ENCODE measurements at places on chromosomes 6 and 20. TPM values are rescaled to one million over a fixed set of nuclear protein-coding genes. Genes with fewer than 3 reads are reported as not detected.

DNA sequence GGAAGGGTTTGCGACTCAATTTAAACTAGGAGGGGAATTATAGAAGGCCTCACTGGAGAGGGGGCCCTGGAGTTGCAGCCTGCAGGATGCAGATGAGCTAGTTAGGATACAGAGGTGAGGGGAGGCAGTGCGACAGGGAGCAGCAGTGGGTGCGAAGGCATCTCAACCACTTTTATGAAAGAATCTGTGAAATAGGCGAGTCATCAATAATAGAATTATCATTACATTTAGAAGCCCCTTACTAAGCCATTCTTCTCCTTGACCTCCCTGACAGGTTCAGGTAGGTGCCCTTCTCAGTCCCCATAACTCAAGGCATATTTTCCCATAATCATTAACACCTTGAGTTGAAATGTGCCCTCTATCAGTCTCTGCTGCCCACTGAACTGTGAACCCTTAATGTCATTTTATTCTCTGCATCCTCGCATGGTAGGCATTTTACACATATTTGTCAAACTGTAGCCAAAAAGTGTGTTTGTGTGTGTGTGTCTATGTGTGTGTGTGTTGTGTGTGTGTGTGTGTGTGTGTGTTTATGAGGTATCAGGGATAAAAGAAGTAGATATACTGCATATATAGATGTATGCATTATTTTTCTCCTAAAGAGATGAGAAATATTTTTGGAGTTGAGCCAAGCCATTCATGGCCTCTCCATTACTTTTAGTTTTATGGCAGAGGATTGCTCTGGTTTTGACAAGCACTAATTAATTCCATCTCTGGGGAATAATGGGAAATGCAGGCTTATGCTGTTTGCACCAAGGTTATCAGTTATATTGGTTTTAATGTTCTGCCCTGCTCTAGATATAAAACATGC lies 898.8 kb downstream of the KIF16B start:
- DNase-seq = peak; percentile 47

GRCh38 chr6:113644861-113645575 lies 212.1 kb upstream of the MARCKS start:
- peak; percentile 72 for DNase-seq

- DNase-seq = no peak
Observed at GRCh38 chr6:101705866-101706265, 312.4 kb downstream of the GRIK2 start.

GRCh38 chr6:46347669-46348068 lies 143.6 kb downstream of the RCAN2 start:
- no peak for DNase-seq

GRCh38 chr6:16832721-16833120 lies 71.5 kb upstream of the ATXN1 start:
- no peak for DNase-seq

DNA sequence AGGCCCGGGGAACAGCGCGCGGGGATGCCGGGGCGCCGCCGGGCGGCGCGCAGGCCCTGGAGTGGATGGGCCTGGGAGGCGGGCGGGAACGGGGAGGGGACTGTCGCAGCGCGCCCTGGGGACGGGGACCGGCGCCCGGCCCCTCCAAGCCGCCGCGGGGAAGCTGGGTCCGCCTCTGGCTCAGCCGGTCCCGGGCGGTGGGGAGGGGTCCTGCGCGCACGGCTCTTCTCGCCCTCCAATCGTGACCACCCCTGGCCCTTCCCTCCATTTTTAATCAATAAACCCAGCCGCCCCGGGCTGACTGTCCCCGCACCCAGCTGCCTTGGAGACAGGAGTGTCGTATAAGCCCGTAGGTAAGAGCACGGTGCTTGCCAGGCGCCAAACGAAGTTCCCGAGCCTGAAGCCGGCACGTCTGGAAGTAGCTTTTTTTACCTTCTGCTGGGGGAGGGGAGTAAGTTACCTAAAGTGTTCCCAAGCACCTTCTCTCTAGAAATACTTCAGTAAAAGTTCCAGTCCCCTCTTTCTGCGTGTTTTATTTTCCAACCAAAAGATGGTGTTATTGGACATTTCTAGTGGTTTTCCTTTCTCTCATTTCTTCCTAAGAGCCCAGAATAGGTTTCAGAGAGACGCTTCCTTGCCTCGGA lies 780 bp upstream of the TAF4 start:
- DNase-seq = peak; percentile 71

The PHACTR1 gene
- total RNA-seq = not detected

The LRFN2 gene
- total RNA-seq = not detected

The ANGPT4 gene
- not detected for total RNA-seq

The TSPO2 gene
- not detected for total RNA-seq

All from Caki2 (cell line).